ENCODE measurements at places on chromosomes 16 and 17.

DNA sequence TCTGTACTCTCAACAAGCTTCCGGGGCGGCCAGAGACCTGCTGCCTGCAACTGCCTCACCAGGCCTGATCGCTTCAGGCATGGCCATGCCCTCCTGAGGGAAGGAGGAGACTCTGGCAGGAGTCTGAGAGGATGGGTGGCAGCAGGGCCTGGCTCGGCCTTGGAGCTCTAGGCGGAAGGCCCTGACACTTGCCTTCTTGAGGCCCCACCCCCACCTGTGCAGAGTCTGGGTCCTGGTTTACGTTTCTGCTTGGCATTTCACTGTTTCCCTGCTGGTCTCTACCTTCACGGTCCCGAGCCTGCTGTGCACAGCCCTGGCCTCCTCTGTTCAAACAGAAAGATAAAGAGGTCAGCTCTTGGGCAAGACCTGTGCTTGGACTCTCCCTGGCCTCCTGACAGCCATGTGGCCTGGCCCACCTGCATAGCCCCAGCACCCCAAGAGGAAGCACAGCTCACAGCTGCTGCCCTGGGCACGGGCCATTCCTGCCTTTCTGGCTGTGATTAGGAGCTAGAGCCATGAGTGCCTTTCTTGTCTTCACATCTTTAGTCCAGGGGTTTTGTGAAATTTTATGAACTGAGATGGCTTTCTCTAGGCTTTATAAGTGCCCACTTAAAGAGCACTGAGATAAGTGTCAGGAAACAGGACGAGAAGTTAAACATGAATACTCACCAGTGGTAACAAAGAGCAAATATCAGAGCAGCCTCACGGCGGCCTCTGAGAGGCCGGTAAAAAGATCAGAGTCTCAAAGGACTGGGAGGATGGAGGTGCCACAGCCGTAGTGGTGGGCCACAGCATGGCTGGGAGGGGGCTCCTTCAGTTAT is 25.6 kb upstream of the MTSS2 start:
- DNase-seq: no peak

DNA sequence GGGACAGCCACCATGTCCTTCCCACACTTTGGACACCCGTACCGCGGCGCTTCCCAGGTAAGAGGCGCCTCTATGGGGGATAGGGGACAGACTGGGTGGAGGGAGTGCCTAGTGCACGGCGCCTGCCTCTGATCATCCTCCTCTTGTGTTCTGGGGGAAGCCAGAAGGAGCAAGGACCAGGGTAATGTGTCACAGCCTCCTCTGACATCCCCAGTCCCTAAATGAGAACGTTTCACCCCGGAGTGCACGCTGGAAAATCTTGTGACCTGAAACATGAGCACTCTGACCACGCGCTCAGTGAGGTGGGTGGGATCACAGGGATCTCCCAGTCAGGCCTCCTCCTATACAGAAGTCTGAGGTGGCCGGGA is 1.1 kb downstream of the IRX6 start:
- DNase-seq: no peak

GRCh38 chr16:79278506-79278905 is 322.0 kb downstream of the MAF start:
- DNase-seq: no peak

DNA sequence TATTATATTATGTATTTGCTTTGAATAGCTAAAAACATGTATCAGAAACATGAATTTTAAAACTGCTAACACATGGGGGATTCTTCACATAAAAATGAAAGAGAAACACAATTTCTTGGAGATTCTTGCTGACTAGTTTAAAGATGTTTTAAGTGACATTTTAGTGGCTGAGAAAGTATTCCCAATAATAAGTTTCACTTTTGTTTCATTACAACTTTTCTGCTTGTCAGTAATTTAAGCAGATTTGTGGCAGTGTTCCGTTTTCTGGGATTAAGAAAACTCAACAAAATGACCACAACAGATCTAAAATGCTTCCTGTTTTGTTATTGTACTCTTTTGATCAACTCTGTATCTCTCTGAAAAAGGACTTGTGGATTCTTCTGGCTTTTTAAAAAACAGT is 75.9 kb downstream of the NLK start:
- DNase-seq: no peak

DNA sequence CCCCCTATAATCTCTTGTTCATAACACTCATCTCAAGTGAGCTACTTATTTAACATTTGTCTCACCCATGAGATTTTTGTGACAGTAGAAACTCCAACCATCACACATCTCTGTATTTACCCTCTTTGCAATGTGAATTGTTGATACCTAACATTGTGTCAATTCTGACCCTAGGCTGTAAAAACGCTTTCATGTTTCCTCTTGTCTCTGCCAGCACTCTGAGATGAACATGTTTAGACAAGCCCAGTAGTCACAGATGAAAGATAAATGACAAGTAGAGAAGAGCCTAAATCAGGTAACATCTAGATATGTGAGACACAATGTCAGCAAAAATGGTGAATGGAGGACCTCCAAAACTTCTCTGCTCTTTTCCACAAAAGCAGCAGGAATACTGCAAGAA is 1254.5 kb upstream of the GOT2 start:
- DNase-seq: no peak

- no peak for DNase-seq
Measured at GRCh38 chr16:11990702-11991390, 14.3 kb downstream of the SNX29 start.

DNA sequence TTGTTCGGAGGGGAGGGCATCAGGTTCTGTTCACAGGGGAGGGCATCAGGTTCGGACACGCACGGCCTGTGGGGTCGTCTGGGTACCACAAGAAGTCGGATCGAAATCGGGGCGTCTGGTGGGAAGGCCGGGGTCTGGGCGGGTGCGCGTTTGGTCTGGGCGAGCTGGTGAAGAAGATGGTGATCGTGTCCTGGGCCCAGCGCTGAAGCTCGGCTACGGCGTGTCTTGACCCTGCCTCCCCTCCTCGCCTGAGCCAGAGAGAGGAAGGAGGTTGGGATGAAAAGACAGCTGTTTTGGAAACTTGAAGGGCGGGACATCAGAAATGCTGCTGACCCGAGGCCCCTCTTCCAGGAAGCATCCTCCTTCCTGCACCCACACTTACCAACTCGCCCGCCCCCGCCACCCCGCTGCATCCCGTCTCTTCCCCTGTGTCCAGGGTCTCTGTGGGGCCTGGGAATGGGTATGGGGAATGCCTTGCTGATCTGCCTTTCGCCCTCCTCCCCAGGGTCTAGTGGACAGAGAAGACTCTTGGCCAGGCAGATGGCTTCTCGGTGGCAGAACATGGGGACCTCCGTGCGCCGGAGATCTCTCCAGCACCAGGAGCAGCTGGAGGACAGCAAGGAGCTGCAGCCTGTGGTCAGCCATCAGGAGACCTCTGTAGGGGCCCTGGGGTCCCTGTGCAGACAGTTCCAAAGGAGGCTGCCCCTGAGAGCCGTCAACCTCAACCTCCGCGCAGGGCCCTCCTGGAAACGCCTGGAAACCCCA is 498 bp downstream of the PIMREG start:
- no peak for DNase-seq

DNA sequence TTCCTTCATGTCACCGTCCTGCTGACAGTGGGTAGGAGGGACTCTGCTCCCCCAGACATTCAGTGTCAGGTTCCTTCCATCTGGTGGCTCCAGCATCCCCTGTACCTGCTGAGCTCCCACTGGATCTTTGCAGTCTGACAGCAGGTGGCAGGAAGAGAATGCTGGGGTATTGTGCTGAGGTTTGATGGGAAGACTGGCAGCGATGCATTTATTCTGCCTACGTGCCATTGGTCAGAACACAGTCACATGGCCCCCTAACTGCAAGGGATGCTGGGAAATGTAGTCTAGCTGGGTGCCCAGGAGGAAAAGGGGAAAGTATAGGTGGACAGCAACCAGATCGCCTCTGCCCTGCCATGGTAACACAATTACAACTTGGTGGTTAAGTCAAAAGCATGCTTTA is 44.4 kb downstream of the IRX3 start:
- DNase-seq: peak; percentile 20

GRCh38 chr16:12091569-12092543 is 115.3 kb downstream of the SNX29 start:
- no peak for DNase-seq

- DNase-seq: no peak
Measured at GRCh38 chr17:179781-180380, 1.6 kb downstream of the DOC2B start.

DNA sequence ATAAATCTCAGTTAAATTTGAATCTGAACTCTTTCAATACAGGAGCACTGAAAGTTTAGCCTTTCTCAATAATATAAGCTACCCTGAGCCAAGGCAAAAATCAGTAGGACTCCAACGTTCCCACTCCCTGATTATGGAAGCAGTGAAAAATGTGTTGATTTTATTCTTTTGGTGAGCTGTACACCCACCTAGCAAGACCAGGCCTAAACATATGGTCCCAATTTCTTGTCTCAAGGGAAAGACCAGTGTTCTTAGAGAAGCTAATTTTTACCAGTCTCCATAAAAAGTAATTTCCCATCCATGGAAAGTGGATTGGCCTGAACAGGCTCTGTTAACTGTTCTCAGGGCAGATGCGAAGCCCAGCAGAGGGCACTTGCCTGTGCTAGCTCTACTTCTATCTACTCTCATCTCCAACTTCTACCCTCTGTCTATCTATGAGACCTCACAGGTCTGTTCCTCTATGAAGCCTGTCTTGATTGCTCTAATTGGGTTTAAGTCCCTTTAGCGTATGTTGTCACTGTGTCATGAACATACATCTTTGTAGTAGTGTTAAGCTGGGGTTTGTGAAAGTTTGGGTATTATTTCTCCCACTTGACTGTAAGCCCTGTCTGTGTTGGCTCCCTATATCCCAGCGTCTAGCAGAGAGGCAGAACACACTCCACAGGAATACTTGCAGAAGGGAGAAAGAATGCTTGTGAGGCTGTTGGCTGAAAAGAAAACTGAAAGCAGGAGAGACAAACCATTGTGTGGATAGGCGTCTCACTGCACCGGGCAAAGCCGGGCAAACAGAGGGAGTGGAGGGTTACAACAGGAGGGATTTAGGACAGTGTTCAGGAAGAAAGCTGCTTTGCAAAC is 167.1 kb upstream of the MAF start:
- DNase-seq: no peak

DNA sequence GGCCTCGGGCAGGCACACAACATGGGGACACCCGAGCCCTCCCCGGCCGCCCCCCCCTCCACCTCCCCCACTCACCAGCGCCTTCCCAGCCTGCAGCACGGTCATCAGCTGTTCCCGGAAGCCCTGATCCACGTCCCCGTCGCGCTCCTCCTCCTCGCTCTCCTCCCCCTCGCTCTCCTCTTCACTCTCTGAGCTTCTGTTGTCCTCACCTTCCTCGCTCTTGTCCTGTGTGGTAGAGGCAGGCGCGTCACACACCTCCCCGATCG is 10.3 kb downstream of the MYBBP1A start:
- DNase-seq: no peak

DNA sequence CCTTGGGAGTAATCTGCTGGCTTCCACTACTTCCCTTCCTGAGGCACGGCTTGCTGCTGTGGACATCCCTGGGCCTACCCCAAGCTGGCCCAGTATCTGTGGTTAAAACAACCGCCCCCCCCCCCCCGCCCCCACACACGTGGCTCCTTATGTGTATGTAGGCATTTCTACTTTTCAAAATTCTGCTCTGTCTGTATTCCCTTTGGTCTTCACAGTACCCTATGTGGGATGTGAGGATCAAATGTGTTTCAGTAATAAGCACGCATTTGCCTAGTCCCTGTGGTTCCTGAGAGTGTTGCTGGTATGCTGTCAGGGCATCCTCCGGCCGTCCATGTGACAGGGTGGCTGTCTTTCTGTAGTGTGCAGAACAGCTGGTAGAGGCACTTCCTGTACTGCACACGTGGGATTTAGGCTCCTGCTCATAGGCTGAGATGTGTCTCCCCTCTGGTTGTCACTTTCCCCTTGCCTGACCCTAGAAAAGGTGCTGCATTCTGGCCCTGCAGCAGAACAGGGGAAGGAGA is 2.2 kb downstream of the NT5M start:
- no peak for DNase-seq

DNA sequence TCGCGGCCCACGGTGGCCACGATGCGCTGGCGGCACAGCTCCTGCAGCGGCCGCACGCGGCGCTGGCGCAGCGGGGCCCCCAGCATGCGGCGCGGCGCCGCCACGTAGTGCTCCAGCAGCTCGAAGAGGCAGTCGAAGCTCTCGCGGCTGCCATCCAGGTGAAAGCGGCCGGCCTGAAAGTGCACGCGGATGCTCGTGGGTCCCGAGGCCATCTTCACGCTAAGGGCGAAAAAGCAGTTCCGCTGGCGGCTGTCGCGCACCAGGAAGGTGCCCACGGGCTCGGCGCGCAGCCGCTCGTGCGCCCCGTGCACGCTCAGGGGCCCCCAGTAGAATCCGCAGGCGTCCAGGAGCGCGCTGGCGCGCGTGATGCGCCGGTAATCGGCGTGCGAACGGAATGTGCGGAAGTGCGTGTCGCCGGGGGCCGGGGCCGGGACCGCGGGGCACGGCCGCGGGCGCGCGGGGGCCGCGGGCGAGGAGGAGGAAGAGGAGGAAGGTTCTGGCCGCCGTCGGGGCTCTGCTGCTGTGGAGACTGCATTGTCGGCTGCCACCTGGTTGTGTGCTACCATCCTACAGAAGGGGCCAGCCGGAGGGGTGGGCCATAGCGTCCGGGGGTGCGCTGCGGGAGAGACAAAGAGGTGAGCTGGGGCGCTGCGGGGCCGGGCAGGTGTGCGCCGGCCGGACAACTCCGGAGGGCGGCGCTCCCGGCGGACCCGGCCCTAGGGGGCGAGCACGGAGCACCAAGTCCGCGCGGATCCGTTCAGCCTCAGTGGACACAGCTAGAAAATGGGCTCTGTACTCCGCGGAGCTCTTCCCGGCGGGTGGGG is 879 bp downstream of the SOCS1 start:
- no peak for DNase-seq

DNA sequence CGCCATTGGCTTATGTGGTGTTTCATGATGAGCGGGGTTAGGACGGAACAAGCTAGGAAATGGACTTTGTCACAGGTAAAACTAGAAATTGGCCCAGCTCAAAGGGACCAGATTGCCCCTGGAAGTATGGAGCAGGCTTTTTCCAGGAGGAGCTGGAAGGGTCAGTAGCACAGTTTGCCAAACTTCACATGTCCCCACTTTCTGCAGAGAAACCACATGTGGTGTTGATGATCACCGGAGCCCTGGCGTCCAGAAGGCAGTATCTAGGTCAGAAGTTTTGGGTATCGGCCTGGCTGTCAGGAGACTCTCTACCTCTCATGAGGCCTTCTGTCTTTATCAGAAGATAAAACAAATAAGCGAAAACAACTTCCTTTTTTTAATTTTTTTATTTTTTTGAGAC is 248.5 kb downstream of the SOX9 start:
- no peak for DNase-seq

GRCh38 chr17:30476726-30477082 is 504 bp upstream of the GOSR1 start:
- DNase-seq: no peak

DNA sequence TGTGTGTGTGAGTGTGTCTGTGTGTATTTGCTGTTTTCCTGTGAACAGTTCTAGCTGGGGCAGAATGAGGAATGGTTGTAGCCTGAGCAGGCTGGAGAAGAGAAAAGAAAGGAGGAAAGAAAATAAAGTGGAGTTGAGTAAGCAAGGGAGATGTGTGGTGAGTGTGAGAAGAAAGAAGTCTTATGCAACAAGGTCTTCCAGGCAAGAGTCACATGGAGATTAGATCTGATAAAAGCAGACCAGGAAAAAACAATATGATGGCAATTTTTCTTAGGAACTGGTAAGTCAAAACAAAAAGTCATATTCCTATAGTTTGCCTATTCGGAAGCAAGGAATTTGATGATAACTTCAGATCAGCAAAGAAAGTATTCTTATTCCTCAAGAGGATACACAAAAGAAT is 125.0 kb downstream of the HS3ST3A1 start:
- DNase-seq: no peak
